ENCODE measurements at places on chromosomes 7 and 10.

- no peak for DNase-seq
These were observed 348.6 kb upstream of the COBL start for GRCh38 chr7:51665045-51665780.

DNA sequence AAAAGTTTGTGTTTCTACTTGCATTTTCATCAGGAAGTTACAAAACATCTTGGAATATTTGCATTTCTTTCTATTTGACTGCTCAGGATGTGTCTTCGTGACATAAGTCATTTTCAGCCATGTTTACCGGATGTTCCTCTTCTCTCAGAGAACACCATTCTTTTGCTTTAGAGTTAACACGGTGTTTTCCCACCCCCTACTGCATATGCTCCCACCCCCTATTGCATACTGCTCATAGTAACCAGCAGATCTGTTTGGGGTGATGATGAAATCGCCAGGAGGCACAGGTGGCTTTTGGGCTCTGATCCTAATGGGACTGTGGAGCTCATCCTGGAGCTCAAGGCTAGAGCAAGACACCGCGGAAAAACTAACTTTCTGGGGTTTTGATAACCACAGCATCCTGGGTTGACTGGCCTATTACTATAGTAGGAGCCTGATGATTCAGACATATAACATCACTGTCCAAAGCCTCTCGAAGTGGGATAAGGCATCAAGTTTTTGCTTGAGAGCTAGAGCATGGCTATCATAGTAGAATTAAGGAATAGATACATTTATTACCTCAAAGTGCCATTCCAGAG lies 65.1 kb upstream of the BET1 start:
- DNase-seq = no peak

DNA sequence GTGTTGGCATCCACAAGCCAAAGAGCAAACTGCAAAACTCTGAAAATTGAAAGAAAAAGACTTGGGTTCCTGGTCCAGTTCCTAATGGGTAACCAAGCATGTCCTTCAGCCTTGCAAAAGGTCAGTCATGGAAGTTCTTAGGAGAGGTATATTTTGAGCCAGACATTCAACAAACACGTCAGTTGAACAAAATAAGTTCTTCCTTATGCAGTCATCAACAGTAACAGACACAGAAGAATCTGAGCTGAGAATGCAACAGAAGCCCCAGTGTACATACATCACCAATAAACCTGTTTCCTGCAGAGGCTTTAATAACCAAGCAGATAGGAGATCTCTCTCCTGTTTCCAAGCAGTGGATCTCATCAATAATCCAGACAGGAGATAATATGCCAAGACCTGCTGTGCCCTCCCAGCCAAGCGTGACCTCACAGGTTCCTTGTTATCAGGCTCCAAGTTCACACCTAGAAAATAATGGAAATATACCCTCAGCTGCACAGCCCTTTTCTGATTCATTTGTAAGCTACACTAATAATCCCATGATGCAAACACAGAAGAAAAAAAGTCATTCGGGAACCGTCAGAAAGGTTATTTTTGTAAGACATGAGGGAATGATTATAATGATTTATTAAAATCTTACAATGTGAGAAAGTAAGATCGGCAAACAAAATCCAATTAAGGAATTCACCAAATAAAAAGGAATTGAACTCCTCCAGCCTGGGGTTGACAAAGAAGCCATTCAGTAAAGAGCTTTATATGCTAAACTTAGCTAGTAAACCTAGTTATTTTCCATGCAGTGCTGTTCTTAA lies 90.7 kb downstream of the DGKI start:
- no peak for DNase-seq

GRCh38 chr10:91607646-91608403 lies 25.0 kb downstream of the PPP1R3C start:
- DNase-seq = no peak

GRCh38 chr10:111203615-111204014 lies 126.8 kb downstream of the ADRA2A start:
- no peak for DNase-seq

- DNase-seq = no peak
These were observed 402.2 kb downstream of the ANKRD7 start for GRCh38 chr7:118626739-118627138.

DNA sequence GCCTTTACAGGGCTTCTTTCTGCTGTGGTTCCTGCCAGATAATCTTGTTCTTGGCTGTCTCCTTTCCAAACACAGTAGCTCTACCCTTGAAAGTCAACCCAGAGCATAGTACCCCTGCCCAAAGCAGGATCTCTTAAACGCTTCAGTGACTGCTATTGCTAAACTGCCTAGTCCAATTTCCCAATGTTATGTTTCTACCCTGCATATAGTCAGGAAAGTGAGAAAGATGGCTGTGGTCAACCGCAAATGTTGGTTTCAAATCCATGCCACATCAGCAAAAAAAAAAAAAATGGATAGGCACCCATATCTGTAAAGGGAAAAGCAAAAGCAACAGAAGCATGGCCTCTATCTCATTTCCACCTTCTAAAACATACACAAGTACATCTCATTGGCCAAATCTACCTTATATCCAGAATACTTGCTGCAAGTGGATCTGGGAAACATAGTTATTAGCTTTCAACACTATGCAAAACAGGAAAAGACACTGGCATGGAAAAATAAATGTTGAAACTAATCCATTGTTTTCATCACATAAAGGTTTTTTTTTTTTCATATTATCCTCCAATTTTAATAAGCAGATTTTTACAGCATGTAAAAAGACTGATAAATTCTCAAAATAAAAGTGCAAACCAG lies 59.8 kb downstream of the DNAJC1 start:
- no peak for DNase-seq

- no peak for DNase-seq
These were observed 30.7 kb upstream of the SLC26A3 start for GRCh38 chr7:107833684-107834106.

DNA sequence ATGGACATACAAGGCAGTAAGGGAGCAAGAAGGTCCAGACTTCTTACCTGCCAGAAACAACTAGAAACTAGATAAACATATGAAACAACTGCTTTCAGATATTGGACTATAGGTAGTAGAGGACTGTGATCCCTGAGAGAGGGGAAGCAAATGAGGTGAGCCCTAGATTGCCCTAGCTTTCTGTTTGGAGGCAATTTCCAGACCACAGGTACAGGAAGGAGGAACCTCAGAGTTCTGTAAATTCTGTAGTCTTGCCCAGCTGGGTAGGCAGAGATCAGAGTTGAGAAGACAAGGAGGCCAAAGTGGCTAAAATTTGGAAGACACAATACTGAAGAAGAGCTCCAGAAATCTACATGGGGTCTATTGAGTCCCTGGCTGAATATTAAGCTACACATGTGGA lies 21.0 kb downstream of the CDK6 start:
- DNase-seq = no peak

Measured in DMS153 (cell line).